ENCODE measurements at places on chromosomes 12 and 14.
A peak's percentile ranks its signal among the peaks of the same experiment; 100 is the strongest.

DNA sequence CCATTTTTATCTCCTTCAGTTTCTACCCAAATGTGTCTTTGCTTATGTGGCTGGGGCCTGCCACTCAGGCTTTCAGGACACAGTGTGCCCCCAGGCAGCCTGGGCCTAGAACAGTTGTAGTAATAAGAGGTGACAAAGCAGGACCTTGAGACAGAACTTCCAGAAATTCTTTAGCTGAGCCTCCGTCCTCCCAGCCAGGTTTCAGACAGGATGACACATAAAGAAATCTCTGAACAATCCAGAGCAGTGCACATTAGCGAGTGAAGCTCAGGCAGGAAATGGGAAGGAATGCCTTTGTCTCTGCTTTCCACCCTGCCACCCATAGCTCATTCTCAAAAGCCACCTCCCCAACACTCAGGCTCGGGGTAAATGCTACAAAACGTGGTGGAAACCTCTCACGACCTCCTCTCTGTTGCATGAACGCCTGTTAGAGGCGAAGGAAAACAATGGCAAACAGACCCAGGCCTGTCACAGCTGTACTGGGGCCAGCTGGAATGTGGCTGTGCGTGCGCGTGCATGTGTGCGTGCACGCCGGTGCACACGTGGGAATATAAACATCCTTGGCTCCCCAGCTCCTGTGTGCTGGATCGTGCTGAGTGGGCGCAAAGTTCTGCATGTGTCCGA is 286.7 kb downstream of the ZFP36L1 start:
- DNase-seq: no peak

- DNase-seq: no peak
Observed at GRCh38 chr14:98168211-98168985, 1103.6 kb downstream of the BCL11B start.

DNA sequence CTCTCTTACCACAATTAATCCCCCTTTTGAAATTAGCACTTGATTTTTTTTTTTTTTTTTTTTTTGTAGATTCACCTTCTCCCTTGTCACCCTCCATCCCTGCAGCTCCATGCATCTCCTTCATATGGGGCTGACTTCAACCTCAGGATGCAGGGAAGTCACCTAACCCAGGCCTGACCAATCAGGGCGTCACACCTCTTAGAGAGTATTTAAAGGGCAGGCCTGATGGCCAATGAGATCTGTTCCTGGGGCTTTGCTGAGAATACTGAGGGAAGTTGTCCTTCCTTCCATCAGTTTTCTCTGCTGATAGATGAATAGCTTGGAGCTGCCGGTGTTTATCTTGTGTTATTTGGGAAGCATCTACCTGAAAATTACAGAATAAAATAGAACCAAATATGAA is 1104.7 kb upstream of the TMEM132C start:
- no peak for DNase-seq

DNA sequence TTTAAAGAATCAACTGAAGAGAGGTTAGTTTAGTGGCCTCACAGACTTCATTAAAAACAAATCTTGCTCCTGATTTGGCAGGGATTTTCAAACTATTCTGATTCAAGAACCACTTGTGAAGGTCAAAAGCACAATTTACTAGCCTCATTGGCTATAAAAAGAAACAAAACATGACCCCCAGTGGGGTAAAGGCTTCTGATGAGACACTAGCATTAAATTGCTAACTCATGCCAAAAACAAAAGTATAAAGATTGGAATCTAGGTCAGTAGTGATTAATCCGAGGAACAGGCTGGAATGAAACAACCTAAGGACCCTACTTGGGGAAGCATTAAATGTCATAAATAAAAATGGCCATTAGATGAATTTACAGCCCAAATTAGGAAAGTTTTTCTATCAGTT is 312.3 kb downstream of the PAWR start:
- DNase-seq: no peak

DNA sequence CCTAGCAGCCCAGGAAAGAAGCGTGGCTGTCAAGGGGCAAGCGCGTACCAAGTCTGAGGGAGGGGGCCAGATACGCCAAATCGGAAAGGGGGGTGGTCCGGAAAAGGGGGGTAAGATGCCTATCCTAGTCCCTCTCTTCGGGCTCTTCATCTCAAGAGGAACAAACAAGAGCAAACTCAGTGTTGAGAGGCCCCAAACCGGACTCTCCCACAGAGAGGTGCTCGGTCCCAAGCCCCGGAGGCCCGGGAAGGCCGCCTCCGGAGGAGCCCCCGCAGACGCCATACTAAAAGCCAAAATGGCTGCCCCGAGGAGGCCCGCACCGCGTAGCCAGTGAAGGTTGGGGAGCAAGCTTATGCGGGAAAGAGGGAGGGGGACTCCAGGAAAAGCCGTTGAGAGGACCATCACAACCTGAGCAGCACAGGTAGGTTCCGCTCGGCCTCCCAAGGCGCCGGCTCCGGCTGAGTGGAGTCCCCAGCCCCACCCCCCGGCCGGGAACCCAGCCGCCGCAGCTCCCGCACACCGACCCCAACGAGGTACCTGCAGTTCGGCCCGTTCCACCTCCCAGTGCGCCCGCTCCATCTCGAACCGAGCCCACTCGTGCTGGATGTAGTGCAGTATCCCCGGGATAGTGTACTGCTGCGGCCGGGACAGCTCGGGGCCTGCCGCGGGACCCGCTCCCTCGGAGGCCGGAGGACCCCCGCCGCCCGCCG is at the start of gene AP4S1:
AP4S1 (plus strand) TSS at position 283 of the 710 bp plus-strand sequence. CDS start 40,548 bp downstream, outside the sequence.
- DNase-seq: peak; percentile 22

DNA sequence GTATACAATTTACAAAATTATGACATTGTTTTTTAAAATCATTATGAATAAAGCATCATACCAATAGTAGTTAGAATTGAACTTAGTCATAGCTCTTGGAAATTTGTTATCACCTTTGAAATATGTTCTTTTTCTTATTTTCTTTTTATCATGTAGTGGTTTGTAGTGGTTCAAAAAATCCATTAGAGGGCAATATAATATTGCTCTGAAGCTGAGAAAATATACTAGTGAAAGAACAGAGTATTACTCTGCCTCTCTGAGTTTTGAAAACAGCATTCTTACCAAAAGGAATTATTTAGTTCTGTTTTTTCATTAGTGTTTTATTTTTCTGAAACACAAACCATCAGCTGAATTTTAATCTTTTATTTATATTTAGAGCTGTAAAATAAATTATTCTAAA is 76.2 kb downstream of the PDZRN4 start:
- peak; percentile 49 for DNase-seq

GRCh38 chr12:79997096-79997791 is 62.3 kb upstream of the PPP1R12A start:
- DNase-seq: no peak

DNA sequence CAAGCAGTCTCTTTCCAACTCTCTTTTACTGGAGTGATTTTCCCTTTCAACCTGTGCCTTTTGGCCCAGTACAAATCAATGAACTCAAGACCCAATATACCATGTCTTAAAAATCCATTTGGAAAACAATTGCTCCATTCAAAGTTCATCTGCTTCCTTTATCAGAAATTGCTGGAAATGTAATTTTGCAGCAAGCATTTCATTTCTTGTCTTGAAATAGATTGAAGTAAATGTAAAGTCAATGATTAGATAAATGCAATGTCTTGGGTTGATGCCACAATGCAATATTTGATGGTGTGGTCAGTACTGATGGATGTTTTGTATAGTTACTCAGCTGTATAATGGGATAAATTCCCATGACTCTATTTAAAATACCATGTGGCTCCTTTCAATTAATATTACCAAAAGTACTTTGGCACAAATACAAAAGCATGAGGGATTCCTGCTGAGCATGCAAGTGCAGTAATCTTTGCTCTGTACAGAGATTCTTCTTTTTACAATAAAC is 707.7 kb upstream of the NOVA1 start:
- DNase-seq: no peak

GRCh38 chr12:102227954-102228353 is 30.3 kb upstream of the PMCH start:
- no peak for DNase-seq

Data from NCI-H1694 treated with DMSO at 0.1 percent for 48 hours (cell line).